ENCODE measurements at places on chromosomes 16 and 17.

- DNase-seq = no peak
Observed at GRCh38 chr17:83062011-83062817, 17.2 kb upstream of the METRNL start.

DNA sequence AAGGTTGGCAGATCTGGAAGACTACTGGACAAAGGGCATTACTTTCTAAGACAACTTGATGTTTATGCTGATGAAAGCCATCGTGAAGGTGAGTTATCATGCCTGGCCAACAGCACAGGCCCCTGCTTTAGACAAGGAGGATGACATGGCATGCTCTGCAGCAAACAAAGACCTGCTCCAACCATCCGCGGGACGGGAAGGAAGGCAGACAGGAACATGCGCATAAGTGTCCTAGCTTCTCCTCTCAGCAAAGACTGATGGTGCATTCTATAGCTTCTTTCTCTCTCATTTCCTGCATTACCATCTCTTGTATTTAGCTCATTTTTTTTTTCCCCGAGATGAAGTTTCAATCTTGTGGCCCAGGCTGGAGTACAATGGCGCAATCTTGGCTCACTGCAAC, 5.4 kb downstream of the NPLOC4 start:
- no peak for DNase-seq

DNA sequence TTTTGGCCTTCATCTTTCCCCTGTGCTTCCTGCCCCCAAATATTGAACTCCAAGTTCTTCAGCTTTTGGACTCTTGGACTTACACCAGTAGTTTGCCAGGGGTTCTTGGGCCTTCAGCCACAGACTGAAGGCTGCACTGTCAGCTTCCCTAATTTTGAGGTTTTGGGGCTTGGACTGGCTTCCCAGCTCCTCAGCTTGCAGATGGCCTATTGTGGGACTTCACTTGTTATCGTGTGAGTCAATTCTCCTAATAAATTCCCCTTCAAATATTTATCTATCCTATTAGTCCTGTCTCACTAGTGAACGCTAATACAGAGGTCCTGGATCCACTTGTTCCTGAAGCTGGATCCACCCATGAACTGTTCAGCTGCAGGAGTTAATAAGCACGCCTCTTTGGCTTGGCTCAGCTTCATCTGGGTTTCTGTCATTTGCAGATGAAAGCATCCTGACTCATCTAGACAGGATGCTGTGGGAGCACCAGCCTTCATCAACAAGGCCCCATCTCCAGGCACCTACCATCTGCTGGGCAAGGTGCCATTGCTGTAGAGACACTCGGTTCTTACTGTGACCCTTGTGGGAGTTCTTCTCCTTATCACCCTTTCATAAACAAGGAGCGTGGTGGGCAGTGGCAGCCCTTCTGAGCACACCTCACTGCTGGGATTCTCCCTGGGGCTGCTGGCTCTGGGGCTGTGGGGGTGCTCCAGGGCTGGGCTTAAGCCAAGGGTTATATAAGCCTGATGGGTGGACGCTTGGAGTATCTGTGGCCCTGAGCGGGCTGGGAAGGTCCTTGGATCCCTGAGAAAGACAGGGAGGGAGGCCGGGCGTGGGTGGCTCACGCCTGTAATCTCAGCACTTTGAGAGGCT, 23.1 kb downstream of the LAT start:
- peak; percentile 78 for DNase-seq

DNA sequence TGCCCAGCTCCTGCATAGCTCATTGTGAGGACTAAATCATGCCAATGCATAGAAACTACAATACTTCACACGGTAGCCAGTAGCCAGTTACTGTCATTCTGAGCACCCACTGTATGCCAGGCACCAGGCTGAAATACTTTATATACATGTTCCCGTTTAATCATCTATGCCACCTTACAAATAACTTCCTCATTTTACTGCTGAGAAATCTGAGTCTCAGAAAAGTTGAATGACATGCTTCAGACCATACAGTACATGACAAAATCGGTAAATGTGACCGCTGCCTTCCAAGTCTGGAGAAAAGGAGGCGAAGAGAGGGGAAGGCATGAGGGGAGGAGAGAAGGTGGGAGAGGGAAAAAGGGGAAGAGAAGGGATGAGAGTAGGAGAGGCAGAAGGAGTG, 9.2 kb upstream of the TLCD3B start:
- no peak for DNase-seq

DNA sequence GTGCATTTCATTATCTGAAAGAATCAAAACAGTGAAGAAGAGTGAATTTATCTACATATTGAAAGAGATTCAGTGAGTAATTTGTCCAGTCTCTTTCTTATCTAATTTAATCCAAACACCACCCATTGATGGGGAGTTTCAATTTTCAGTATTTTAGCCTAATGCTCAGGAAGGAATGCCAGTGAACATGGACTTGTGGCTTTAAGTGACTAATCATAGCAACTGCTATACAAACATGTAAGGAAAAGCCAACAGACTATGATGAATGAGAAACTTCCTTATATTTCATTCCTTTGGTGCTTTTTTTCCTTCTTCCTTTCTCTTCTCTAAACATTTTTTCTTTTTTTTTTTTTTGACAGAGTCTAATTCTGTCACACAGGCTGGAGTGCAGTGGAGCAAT, 885.8 kb downstream of the KCNJ2 start:
- DNase-seq = no peak

GRCh38 chr17:79633993-79634813, 23.4 kb upstream of the RBFOX3 start:
- DNase-seq = no peak

DNA sequence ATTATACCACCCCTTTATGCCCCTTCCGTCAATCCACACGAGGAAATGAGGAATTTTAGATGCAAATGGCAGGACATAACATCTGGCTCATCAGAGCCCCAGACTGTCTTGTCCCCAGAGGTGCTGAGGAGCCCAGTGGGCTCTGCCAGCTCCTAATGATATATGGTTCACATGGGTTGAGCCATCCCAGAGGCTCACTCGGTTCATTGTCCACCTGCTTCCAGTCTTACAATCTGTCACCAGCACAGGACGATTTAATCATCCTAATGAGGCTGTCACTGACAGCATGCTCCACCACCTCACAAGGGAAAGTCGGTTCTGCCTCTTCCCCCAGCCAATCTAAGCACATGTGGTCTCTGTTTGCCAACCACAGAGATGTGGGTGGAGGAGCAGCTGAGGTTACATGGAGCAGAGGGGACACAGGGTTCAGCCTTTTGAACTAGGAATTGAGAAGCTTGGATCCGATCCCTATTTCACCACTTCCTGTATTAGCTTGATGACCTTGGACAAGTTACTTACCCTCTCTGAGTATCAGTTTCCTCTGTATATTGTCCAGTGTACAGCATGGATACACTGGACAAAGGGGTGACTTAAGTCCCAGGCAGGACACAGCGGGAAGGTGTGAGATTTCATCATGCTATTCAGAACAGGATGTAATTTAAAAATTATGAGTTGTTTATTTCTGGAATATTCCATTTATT, 27.0 kb upstream of the DHX8 start:
- peak; percentile 29 for DNase-seq

DNA sequence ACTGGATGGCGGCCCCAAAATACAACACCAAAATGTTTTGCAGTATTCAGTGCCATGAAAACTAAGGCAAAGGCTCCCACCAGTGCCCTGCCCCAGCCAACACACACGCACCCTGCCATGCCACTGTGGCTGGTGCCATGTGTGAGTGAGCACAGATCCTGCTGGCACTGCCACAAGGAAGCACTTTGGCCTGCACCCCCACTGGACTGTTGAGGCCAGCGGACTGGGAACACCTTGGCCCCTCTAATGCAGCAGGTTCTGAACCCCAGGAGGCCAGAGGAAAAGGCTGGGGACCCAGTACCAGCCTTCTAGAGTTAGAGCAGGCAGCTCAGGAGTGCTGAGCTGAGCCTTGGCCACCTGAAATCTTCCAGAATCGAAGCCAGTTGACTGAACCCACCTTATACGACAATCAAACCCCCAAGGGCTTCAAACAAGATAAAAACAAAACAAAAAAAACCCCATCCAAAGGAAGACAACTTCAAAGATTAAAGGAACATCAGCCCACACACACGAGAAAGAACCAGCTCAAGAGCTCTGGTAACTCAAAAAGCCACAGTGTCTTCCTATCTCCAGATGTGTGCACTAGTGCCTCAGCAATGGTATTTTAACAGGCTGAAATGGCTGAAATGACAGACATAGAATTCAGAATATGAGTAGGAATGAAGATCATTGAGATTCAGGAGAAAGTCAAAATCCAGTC, 21.5 kb downstream of the NLRP1 start:
- DNase-seq = no peak

DNA sequence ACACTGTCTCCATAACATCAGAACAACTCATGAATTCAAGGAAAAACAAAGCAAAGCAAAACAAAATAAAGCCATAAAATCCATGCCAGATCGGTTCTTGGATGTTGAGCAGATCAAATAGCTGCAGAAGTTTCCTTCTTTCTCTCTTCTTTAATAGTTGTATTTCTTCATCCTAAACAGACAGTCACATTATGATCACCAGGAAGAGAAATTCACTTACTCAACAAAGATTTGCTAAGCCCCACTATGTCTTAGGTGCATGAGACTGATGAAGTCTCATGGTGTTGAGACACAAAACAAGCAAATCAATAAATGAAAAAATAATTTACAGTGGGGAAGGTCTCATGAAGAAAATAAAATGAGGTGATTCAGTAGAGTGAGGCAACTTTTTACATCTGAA, 72.8 kb downstream of the WIPI1 start:
- no peak for DNase-seq

- DNase-seq = no peak
Observed at GRCh38 chr17:7259555-7259889, 2.8 kb downstream of the CLDN7 start.

DNA sequence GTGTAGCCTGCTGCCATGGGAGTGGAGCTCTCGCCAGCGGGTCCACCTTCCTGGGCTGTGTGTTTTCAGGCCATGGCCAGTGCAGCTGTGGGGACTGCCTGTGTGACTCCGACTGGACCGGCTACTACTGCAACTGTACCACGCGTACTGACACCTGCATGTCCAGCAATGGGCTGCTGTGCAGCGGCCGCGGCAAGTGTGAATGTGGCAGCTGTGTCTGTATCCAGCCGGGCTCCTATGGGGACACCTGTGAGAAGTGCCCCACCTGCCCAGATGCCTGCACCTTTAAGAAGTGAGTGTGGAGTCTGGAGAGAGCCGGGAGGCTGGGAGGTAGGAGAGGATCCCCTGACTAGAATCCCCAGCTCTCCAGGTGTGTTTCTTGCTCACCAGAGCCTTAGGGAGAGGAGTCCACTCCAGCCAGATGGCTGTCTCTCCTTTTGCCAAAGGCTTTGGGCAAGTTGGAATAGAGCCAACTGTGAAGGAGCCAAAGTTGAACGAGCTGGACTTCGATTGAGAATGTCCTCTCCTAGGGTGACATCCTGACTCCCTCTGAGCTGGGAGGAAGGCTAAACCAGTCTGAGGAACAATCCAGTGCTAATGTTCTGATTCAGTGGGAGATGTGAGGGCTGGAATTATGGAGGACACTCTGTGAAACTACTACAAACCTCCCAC, 24.4 kb upstream of the EFCAB13 start:
- no peak for DNase-seq

- no peak for DNase-seq
Observed at GRCh38 chr16:2770057-2770951, 6.8 kb downstream of the ELOB start.

DNA sequence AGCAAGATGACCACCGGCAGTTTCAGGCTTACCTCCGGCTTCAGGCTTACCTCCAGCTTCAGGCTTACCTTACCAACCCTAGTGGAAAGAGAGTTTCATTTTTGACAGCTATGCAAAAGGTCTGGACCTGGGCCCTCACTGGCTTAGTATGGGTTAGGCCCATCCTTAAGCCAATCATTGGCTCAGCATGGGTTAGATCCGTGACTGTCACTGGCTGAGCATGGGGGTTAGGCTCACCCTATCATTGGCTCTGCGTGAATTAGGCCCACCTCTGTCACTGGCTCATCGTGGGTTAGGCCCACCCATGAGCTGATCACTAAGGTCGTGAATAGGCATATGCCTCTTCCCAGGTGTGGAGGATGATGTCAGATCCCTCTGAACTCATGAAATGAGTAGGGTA, 8.1 kb downstream of the NDE1 start:
- no peak for DNase-seq

DNA sequence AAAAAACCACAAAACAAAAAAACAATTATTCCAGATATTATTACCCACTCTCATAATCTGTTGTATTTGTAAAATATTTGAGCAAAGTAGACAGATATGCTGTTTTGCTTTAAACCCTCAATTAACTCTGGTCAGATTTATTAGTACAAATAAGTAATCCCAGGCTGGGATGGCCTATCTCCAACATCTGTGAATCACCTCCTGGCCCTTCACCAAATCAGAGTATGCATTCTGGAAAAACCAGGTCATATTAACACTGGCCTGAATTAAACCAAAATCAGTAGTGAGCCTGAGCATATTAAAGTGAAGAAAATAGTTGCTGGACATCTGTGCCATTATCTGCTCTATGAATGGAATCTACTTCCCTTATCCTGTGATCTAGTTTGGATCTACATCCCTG, 41.0 kb downstream of the STAT3 start:
- no peak for DNase-seq

DNA sequence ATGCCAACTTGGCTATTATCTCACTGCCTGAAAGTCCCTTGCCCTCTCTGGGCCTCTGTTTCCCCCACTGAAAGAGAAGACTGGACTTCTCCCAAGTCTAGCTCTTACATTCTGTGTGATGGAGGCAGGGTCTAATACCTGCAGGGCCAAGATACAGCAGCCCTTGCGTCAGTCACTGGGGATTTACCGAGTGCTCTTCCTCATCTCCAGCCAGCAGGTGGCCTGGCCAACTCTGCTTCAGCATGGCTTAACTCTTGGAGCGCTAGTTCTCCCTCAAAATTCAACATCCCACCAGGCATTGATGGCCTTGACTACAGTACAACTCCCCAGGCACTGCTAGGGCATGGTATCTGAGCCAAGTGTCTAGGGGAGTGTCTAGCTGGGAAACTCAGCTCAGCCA, 19.9 kb upstream of the MTMR4 start:
- no peak for DNase-seq

DNA sequence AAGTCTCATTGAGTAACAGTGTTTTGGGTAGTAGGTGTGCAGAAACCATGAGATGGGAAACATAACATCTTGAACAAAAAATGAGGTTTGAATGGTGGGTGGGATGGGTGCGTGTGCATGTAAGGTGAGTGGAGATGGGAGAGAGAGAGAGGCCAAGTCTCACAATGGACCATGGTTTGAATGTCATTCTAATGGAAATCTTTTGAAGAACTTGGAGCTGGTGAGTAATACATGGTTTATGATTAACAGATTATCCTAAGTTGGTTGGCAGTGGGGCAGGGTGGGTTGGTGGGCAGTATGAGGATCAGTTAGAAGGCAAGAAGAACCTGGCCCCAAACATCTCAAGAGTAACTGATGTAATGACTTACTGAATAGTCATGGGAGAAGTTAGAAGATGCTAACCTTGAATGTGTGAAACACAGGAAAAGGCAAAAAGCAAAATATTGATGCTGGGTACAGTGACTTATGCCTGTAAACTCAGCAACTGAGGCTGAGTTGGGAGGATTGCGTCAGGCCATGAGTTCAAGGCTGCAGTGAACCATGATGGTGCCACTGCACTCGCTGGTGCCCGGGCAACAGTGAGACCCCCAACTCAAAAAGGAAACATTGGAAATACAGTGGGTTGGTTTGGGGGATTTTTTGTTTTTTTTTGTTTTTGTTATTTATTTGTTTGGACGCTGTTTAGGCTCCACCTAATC, 32.7 kb downstream of the ZNF207 start:
- DNase-seq = no peak

- DNase-seq = no peak
Observed at GRCh38 chr16:81442916-81443687, 1.5 kb upstream of the CMIP start.

- DNase-seq = no peak
Observed at GRCh38 chr16:4212934-4213296, 29.0 kb downstream of the SRL start.
